ENCODE measurements at places on chromosomes 16 and 17. TPM values are rescaled to one million over a fixed set of nuclear protein-coding genes. Genes with fewer than 3 reads are reported as not detected.

CDRT15L2 gene
- total RNA-seq, result not detected

GRCh38 chr16:57611181-57611580 lies 17.2 kb upstream of the ADGRG1 start:
- no peak for DNase-seq

DNA sequence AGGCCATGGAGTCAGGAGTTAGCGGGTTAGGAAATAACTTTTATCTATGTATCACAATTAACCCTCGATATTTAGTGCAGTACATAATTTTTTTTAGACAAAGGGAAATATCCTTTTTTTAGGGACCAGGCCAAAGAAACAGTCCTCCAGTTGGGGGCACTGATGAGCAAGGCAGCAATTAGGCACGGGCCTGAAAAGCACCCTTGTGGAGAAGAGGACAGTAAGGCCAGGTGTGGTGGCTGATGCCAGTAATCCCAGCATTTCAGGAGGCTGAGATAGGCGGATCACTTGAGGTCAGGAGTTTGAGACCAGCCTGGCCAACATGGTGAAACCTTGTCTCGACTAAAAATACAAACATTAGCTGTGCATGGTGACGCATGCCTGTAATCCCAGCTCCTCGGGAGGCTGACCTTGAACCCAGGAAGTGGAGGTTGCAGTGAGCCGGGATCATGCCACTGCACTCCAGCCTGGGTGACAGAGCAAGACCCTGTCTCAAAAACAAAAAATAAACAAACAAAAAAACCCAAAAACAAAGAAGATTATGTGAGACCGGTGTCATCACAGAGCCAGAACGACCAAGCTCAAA lies 158.3 kb upstream of the NOL11 start:
- DNase-seq, result no peak

GRCh38 chr16:14483819-14484385 lies 146.2 kb downstream of the PARN start:
- DNase-seq, result no peak

DNA sequence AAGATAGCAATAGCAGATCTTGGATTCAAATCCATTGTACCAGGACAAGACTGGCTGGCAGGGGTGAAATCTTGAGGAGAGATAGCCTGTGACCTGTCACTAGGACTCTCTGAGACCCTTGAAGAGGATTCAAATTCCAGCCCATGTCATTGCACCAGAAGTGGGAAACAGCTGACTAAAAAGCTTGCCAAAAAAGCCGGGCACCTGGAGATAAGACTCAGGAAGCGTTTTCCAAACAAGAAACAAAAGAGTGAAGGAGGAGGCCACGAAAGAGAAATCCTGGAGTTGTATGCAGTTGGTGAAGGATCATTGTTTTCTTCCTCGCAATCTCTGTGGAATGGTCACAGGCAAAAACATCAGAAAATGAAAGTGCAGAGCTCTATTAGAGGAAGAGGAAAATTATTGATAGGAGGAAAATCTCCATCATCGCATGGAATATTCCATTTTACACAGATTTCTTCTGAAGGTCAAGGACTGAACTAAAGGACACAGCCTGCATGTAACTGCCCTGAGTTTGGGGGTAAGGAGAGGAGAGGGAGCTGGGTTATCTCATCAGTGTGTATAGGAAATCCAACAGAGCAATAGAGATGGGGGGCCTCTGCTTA lies 9.0 kb upstream of the WSB1 start:
- DNase-seq, result no peak

DNA sequence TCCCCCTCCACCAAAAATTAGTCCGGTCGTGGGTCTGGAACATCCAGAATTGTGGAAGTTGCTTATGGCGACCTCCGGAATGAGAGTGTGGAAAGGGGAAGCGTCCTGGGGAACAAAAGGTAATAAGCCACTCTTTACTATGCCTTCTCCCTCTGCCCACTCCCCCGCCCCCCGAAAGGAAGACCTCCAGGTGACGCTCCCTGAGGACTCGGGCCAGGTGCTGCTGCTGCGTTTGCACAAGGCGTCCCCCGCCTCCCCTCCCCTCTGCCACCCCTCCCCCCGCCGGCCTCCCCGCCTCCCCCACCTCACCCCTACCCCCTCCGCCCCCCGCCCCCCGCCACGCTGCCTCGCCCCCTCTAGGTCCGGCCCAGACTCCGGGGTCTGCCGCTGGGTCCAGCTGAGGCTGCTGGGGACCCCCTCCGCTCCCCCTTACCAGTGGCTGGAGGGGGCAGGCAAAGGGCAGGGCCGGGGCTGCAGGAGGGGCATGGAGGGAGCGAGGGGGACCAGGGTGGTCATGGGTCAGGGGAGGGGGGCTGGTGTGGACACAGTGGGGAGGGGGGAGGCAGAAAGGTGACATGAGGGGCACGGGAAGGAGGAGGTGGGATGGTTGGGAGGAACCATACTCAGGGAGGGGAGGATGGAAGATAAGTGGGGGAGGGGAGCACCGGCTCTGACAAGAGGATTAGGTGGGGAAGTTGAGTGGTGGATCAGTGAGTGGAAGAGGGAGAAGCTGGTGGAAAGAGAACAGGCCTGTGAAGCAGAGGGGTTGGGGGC lies 23.6 kb downstream of the ALOX12B start:
- DNase-seq, result no peak

- DNase-seq, result peak; percentile 28
Observed at GRCh38 chr17:77140878-77141767, at the start of gene SEC14L1. SEC14L1 (plus strand) TSS chr17:77140969; CDS start chr17:77143597, 2,628 bp downstream.

- DNase-seq, result no peak
Observed at GRCh38 chr17:80513892-80514291, 30.7 kb upstream of the RPTOR start.

- DNase-seq, result no peak
Observed at GRCh38 chr16:61215605-61216004, 820.6 kb downstream of the CDH8 start.

DNA sequence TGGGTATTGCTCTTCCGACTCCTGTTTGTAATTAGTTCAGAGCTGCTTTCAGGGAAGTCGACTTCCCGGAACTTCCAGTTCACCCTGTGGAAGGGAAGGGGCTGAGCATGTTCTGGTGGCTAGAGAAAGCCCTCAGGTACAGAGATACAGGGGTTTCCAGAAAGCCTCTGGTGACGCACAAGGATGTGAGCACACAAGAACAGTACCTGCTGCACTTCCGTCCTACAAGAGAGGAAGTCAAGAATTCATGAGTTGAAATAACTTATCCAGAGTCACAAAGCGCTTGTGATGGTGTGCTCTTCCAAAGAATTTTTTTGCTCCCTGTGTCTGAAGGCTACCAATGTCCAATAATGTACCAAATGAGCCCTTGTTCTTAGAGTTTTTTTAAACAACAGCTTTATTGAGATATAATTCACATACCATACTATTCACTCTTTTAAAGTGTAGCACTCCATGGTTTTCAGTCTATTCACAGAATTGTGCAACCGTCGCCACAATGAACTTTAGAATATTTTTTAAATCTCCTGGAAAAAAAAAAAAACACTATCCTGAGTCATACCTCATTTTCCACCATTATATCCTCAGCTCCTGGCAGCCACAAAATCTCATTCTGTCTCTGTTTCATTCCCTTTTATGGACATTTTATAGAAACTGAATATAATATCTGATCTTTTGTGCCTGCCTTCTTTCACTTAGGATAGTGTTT lies 327.6 kb downstream of the CDH13 start:
- DNase-seq, result no peak

PLK1 gene
- total RNA-seq, result 108 TPM

DNA sequence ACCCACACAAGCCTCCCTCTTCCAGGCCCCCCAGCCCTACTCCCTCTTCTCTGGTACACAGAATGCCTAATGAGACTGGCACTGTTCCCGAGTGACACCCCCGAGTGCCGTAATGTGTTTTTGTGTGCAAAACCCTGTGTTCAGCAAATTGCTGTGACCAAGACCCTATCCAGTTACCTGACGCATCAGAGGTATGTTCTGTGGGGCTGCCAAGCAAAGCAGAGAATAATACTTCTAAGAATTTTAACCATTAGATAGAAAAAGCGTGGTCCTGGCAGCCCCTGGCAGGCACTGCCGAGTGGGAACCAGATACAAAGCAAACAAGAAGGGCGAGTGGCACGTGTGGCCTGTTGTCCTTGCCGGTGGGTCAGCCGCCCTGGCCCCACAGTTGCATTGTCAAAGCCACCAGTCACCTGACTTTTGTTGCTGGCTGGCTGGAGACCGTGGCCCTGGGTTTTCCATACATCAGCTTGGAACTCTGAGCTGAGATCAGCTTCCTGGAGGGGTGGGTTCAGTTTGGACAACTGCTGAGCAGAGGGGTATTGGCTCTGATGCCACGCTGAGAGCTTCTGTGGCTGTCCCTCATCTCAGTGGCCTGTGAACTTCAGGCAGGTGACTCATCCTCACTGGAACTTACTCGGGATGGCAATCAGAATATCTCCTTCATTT lies 69.1 kb upstream of the BRD7 start:
- DNase-seq, result no peak

PDE6G gene
- 0.45 TPM for total RNA-seq

DNA sequence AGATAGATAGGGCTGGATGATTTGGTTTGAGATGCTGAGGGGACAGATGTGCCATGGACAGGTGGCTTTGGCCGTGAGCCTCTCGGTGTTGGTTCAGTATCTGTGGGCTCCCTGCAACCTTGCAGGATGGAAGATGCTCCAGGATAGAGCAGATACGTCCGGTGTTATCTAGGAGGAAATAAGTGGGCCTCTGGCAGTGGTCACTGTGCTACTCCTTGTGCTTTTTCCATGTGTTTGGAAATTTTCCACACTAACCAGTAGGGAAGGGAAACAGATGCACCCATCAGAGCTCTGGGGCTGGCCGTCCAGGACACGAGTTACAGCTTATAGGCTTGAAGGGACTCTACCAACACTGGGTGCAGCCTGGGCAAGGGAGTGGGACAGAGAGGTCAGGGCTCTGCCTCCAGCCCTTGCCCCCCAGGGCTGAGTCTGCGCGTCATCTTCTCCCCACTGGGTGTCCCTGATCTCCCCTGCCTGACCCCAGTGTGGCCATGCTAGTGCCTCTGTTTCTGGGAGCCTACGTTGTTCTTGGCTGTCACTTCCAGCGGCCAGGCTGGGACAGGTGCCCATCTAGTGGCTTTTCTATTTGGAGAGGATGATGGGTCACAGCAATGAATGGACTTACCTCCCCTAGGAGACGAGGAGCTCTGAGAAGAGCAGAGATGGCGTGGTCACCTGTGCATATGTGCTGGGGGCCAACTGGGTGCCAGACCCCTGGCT lies 166.9 kb downstream of the SEC14L1 start:
- DNase-seq, result no peak

DNA sequence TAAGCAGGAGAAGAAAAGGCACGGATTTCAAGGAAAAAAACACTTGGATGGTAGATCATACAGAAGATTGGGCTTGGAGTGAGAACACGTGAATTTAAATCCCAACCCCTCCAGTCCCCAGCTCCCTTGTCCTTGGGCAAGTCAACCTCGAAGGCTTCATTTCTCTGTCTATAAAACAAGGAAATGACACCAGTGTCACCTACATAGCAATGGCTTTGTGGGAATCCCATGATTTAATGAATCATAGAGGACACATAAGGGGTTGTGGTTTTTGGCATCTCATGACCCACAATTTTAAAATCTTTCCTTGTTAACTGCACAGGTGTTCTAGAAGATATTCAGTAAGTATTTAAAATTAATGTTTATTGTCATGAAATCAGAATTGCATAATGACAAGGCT lies 8.2 kb upstream of the CCL2 start:
- no peak for DNase-seq

DNA sequence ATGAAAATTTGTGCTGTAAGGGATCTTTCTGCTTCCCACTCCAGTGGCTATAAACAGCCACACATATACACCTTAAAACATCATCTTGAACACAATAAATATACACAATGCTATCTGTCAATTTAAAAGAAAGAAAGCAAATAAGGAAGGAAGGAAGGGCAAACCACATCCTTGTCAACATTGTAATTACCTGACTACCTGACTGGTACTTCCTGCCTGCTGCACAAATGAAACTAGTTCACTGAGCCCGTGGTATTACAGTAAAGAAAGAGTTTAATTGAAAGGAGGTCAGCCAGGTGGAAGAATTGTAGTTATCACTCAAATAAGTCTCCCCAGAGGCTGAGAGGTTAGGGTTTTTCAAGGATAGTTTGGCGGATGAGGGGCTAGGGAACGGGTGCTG lies 344.4 kb upstream of the ASIC2 start:
- no peak for DNase-seq

DNA sequence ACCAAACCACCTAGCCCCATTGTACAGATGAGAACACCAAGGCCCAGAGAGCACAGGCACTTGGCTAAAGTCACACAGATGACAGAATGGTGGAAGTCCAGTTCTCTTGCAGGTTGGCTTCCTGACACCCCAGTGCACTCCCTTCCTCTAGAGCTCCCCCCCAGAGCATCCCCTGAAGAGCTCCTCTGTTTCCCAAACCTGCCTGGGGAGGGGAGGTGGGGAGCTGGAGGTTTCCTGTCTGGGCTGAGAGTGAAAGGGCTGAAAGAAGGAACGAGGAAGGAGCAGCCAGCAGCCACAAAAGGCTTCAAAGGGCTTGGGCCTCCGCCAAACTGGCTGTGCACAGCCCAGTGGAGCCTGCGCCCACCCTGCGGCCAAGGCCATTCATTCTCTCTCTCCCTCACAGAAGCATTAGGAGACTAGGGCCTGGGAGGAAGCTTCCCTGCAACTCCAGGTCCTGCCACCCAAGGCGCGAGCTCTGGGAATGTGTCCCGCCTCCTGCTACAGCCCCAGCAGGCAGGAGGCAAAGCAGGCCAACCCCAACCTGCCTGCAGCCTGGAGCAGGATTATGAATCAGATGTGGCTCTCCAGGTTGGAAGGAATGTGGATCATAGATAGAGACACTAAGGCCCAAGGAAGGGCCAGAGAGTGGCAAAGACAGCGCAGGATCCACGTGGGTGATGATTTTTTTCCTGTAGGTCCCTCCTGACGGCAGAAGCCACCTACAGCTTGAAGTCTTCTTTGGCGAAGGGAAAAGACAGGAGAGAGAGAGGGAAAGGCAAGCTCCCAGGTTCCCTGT lies 913 bp downstream of the SLC13A5 start:
- DNase-seq, result no peak

TK1 gene
- 53.9 TPM for total RNA-seq

ZNF469 gene
- total RNA-seq, result 0.52 TPM

GRCh38 chr16:80742331-80742730 lies 62.1 kb downstream of the CDYL2 start:
- no peak for DNase-seq

DNA sequence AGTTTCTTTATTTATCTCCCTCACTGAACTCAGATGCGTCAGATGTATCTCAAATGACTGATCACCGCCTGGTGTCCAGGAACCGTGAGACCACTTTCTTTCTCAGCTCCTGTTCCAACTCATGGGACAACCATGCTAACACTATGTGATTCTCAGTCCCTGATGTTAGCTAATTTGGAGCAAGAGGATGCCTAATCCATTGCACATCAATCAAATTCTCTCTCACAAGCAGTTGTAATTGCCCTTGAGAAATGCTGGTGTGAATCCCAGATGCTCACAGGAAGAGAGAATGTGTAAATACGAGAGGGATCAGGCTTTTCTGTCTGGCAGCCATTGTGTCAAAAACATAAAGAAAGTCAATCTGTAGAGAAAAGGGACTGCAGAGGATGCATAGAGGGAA lies 134.9 kb downstream of the WSCD1 start:
- DNase-seq, result no peak

GRCh38 chr17:28737316-28737715 lies 6.5 kb upstream of the TRAF4 start:
- DNase-seq, result no peak

CD300A gene
- not detected for total RNA-seq

GRCh38 chr16:3578610-3579551 lies 1.7 kb upstream of the NLRC3 start:
- no peak for DNase-seq

KRT24 gene
- not detected for total RNA-seq

TP53TG3C gene
- not detected for total RNA-seq

HS3ST3A1 gene
- total RNA-seq, result 15.0 TPM
